RWPE1 (cell line): ENCODE measurements at places on chromosomes 13 and 19.

GRCh38 chr19:16566161-16566560 is 6.1 kb downstream of the SLC35E1 start:
- no peak for DNase-seq

DNA sequence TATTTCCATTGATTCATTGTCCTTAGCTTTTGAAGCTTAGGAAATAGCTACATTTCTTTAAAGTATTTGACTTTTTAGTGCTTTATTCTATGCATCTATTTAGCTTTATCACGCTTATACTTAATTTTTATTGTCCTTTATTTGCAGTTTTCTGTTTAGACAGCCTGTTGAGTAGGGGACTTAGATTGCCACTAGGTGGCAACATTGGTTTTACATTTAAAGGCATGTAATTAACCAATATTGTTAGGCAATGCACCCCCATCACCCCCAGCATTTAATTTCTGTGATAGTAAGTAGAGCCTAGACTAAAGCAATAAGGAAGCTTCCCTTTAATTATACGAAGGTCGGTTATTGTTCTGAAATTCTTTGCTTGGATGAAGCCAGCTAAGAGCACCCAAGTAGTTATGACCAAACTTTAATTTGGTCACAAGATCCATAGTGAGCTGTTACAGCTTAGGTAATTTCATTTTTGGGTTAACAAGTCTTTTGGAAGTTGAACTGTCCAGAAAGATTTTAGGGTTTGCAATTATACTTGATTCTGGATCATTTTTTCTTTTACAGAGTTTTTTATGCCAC is 36.5 kb downstream of the B3GLCT start:
- DNase-seq: peak; percentile 24

DNA sequence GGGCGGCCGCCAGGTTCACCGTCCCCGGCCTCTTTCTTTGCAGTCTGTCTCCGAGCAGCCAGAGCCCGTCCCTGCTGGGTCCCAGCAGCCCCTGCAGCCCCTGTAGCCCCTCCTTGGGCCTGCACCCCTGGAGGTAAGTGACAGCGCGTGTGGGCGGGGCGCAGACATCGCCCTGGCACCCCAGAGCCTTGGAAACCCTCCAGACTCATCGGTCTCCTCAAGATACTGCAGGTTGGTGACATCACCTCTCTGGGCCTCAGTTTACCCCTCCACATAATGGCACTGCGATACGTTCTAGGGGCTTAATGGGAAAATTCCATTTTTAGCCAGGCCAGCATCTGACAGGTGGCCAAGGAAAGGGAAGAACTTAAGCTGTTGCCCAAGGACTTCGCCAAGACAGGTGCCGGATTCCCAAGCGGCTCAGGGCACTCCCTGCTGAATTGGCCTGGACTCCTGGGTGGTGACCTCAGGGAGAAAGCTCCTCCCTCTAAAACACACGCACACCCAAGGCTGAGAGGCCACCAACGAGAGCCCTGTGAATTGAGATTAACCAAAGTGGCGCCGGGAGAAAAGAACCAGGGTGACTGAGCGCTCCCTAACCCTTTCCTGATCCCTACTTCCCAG is 13.1 kb downstream of the MAST3 start:
- DNase-seq: no peak

- no peak for DNase-seq
Measured at GRCh38 chr13:66689628-66690027, 540.5 kb downstream of the PCDH9 start.

DNA sequence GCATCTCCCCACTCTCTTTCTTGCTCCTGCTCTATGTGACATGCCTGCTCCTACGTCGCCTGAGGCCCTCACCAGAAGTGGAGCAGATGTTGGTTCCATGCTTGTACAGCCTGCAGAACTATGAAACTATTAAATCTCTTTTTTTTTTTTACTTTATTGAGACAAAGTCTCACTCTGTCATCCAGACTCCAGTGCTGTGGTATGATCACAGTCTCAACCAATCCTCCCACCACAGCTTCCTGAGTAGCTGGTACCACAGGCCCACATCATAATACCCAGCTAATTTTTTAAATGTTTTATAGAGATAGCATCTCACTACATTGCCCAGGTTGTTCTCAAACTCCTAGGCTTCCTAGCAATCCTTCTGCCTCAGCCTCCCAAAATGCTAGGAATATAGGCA is 1067.7 kb downstream of the PCDH9 start:
- DNase-seq: no peak

DNA sequence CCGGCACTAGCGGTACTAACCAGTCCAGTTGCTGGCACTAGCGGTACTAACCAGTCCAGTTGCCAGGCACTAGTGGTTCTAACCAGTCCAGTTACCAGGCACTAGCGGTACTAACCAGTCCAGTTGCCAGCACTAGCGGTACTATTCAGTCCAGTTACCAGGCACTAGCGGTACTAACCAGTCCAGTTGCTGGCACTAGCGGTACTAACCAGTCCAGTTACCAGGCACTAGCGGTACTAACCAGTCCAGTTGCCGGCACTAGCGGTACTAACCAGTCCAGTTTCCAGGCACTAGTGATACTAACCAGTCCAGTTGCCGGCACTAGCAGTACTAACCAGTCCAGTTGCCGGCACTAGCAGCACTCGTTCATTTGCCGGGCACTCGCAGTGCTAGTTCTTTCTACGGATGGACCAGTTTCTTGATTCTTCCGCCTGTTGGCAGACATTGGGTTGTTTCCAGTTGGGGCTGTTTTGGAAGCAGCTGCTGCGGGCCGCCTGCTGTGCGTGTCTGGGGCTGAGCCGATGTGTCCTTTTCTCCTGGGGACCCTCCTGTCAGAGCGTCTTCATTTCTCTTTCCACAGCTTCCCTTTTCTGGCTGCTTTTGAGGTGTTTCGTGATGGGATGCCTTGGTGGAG is 123.4 kb upstream of the MCF2L start:
- DNase-seq: no peak

- peak; percentile 38 for DNase-seq
Measured at GRCh38 chr13:102234618-102235017, 167.2 kb downstream of the FGF14 start.

DNA sequence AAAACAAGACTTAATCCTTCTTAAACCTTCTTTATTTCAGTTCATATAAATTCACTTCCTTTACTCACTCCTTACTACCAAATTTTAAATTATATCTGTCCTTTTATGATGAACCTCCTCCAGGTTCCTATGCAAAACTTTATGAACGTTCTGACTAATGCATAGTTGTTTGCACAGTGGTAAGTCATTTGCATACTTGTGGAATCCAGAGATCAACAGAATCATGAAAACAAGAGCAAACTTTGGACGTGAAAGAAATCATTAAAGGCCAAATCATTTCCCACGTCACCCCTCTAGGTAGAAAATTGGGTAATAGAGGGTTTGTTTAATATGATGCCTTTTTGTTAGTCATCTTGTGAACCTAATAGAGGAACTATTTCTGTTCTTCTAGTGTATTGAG is 32.3 kb upstream of the MYCBP2 start:
- DNase-seq: no peak

GRCh38 chr13:85592211-85592610 is 207.0 kb downstream of the SLITRK6 start:
- no peak for DNase-seq

- DNase-seq: peak; percentile 95
Measured at GRCh38 chr19:14405758-14406644, 13.1 kb downstream of the DDX39A start.

- no peak for DNase-seq
Measured at GRCh38 chr19:1858412-1859081, 4.8 kb downstream of the KLF16 start.

DNA sequence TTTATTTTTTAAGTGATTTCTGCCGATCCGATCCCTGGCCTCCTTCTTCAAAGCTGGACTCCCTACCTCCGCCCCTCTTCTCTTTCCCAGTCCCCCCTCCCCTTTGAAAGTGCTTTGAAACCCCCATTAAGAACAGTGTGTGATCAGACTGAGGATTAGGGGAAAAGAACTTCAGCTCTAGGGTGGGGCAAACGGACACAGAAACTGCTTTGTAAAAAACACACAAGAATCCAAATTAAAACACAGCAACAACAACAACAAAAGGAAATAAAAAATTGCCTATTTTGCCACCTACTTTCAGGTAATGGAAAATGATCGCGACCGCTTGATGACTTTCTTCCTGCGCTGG is 1.4 kb downstream of the SPRY2 start:
- peak; percentile 26 for DNase-seq

DNA sequence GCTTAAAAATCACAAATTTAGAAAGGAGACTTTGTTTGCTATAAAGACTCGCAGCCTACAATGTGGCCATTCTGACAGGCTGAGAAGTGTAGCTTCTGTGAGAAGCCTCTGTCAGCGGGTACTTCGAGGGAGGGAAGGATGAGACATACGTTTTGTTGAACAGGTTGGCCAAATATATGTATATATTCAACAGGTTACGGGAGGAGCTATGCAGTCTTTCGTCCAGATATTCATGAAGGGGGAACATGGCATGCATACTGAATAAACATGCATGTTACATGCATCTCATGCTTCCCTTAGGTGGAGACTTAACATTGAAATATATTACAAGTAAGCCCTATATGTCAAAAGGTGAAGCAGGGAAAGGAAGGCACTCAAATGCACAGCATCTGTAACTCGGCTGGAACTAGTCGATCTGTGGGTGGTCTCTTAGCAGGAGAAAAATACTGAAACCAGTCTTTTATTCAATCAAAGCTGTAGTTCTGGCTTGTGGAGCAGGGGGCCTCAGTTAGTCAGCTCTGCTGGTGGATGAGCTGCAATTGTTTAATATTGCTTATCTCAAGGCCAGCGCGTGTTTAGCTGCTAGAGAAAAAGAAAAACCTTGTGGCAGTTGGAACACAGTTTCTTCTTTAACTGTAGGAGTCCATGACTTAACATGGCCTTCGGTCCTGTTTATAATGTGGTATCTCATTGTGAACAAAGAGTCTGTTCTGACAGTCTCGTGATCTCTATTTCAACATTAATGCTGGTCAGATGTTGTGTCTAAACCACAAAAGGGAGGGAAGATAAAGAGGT is 94.3 kb downstream of the FAM216B start:
- no peak for DNase-seq

DNA sequence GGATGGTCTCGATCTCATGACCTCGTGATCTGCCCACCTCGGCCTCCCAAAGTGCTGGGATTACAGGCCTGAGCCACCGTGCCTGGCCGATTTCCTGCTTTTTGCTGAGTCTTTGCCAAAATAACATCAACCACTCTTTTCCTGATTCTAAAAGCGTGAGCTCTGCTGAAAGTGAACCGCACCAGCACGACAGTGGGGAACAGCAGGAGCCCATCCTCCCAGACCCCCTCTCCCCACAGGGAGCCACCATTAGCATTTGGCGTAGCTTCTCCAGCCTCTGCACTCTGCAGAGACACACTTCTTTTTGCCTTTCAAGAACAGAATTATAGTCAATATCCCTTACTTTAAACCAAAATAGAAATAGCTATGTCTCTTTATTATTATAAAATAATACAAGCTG is 41.3 kb downstream of the MYH14 start:
- DNase-seq: no peak

DNA sequence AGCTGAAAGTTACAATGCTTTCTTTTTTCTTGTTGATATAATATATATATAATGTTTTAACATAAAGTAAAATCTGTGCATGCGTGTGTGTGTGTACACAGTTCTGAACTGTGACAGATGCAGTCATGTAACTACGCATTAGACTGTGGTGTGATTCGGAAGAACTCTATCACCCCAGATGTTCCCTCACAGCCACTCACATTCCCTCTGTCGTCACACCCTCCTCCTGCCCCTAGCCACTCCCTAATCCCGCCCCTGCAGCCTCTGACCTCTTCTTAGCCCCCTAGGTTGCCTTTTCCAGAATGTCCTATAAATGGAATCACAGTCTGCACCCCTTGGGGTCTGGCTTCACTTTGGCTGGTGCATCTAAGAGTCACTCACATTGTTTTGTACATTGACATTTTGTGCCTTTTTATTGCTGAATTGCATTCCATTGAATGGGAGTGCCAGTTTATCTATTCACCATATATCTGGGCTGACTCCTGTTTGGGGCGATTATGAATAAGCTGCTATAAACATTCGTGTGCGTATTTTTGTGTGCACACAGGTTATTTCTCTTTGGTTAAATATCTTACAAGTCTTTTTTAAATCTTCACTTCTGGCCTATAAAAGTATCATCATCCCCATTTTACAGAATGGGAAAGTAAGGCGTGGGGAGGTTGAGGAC is 20.4 kb downstream of the DHRS12 start:
- no peak for DNase-seq
